Kidney (tissue), 22 donors: ENCODE measurements at places on chromosomes 11 and 22. TPM values are rescaled to one million over a fixed set of nuclear protein-coding genes. Genes with fewer than 3 reads are reported as not detected.
A peak's percentile ranks its signal among the peaks of the same experiment; 100 is the strongest.

Gene CREB3L1
- 7.3 TPM for total RNA-seq

Gene KRTAP5-10
- not detected for total RNA-seq

Gene MMP12
- not detected for total RNA-seq

Gene PIWIL4
- total RNA-seq, result 6.0 TPM

Gene OR10S1
- total RNA-seq, result not detected

Gene GGTLC3
- total RNA-seq, result 6.2 TPM

Gene SEZ6L
- 0.19 TPM for total RNA-seq

Gene DENND6B
- total RNA-seq, result 16.7 TPM

Gene CADM1
- total RNA-seq, result 33.5 TPM

DNA sequence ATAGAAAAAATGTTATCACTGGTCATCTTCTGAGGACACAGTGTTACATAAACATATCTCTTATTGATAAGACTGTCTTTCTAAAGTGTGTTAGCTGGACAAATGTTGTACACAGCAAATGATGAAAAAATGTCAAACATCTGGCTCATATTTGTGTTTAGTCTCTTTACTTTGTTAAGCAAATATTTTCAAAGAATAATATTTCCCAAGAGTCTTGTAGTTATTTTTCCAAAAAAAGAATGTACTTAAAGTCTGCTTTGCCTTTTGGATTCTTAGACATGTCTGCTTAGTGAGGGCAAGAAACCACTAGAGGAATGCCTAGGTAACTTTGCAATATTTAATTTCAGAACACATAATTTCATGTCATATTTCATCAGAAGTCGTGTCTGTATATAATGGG lies 23.9 kb upstream of the CCDC179 start:
- H3K27me3 ChIP-seq, result no peaks in the 10 kb centered on the region
- H3K4me3 ChIP-seq, result no peak overlapping the region
- no peak overlapping the region for H3K27ac ChIP-seq
- DNase-seq, result peak; percentile 1
- H3K4me1 ChIP-seq, result no peaks in the 10 kb centered on the region
- no peaks in the 10 kb centered on the region for H3K36me3 ChIP-seq

- no peaks in the 10 kb centered on the region for H3K36me3 ChIP-seq
- no peak overlapping the region for H3K4me3 ChIP-seq
- H3K27me3 ChIP-seq, result no peaks in the 10 kb centered on the region
- H3K27ac ChIP-seq, result no peak overlapping the region
Observed at GRCh38 chr11:119999220-119999619, 138.7 kb downstream of the TRIM29 start.

DNA sequence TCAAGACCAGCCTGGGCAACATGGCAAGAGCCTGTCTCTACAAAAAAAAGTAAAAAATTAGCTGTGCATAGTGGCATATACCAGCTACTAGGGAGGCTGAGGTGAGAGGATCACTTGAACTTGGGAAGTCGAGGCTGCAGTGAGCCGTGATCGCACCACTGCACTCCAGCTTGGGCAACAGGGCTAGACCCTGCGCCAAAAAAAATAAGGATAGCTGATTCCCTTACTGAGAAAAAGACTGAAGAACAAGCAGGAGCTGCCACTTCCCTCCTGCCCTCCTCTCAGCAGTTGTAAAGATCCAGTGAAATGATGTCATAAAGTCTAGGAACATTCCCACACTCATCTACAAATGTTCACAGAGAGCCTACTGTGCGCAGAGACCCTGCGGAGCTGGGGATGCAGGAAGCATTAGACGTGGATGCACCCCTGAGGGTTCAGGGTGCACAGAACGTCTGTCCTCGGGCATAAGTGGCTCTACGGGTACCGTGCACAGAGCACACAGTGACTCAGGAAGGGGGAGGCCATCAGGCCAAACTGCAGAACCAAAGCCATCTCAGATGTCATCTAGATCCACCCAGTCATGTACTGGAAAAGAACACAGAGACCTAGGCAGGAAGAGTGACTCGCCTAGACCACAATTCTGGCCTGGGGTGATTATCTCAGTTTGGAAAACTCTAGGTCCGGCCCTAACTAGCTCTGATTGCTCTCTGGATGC lies 11.7 kb downstream of the SEC14L2 start:
- no peaks in the 10 kb centered on the region for H3K4me1 ChIP-seq
- no peak for DNase-seq
- no peaks in the 10 kb centered on the region for H3K27me3 ChIP-seq
- H3K27ac ChIP-seq, result no peak overlapping the region

- no peaks in the 10 kb centered on the region for H3K4me1 ChIP-seq
- no peaks in the 10 kb centered on the region for H3K36me3 ChIP-seq
- no peak for DNase-seq
- H3K4me3 ChIP-seq, result no peak overlapping the region
- H3K27me3 ChIP-seq, result no peaks in the 10 kb centered on the region
Observed at GRCh38 chr22:45343143-45343542, 33.4 kb downstream of the FAM118A start.

- no peak for DNase-seq
- no peak overlapping the region for H3K27ac ChIP-seq
- no peak overlapping the region for H3K4me3 ChIP-seq
- H3K36me3 ChIP-seq, result no peaks in the 10 kb centered on the region
- H3K27me3 ChIP-seq, result no peaks in the 10 kb centered on the region
Observed at GRCh38 chr11:118876286-118876685, 7.4 kb upstream of the CXCR5 start.

- H3K27me3 ChIP-seq, result no peaks in the 10 kb centered on the region
- no peak overlapping the region for H3K27ac ChIP-seq
- no peaks in the 10 kb centered on the region for H3K36me3 ChIP-seq
- no peak overlapping the region for H3K4me3 ChIP-seq
- H3K4me1 ChIP-seq, result peaks cover 2% of the 10 kb centered on the region
Observed at GRCh38 chr11:128917144-128917724, 25.4 kb downstream of the TP53AIP1 start.

DNA sequence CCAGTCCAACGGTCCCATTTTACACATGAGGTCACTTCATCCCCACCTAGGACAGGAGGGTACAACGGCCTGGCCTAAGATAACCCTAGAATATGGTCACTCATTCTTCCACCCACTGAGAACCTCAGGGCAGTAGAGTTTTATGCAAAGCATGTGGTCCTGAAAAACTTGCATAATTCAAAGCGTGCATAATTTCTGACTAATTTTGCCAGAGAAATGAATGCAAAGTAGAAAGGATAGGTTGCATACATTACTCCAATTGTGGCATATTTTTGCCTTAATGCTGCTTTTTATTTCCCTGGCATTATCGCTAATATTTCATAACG lies 32.5 kb upstream of the SLC35C1 start:
- no peak overlapping the region for H3K27ac ChIP-seq
- no peaks in the 10 kb centered on the region for H3K36me3 ChIP-seq
- no peaks in the 10 kb centered on the region for H3K27me3 ChIP-seq
- no peak overlapping the region for H3K4me3 ChIP-seq

- H3K27ac ChIP-seq, result no peak overlapping the region
- H3K27me3 ChIP-seq, result no peaks in the 10 kb centered on the region
- H3K4me1 ChIP-seq, result no peaks in the 10 kb centered on the region
Observed at GRCh38 chr22:45475851-45476514, 26.7 kb upstream of the FBLN1 start.

DNA sequence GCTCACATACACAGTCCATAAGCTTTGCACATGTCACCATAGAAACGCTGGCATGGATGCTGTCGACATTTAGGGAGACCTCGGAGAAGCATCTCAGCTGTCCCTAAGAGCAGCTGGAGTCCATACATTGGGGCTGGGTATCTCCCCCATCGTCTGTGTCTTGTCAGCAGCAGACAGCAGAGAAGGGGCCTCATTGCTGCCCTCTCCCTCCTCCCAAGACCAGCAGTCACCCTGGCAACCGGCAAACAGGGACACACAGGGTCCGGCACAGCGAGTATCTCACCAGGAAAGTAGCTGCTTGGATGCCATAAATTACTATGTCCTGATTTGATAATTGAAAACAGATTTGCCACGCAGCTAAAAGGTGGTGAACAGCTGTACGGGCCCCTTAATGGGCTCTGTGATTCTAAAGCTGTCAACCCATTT lies 84.4 kb downstream of the CD44 start:
- H3K4me3 ChIP-seq, result no peak overlapping the region
- no peaks in the 10 kb centered on the region for H3K36me3 ChIP-seq
- peak; percentile 85 for DNase-seq
- no peaks in the 10 kb centered on the region for H3K4me1 ChIP-seq
- H3K27me3 ChIP-seq, result no peaks in the 10 kb centered on the region
- no peak overlapping the region for H3K27ac ChIP-seq

DNA sequence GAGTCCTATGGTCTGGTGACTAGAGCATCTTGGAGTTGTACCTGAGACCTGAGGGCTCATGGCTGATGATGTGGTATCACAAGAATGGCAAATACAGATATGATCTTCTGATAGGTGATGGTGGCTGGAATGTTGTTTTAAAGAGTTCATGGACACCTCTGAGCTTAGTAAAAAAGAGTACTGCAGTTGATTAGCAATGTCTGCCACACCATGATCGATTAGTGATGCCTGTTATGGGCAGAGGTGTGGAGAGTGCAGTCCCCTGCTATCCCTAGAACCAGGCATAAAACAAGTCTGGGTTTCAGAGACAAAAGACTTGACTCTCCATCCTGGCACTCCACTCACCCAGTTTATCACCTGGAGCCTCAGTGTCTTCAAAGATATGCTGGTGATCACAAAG lies 1.4 kb upstream of the BATF2 start:
- H3K36me3 ChIP-seq, result no peaks in the 10 kb centered on the region
- H3K4me1 ChIP-seq, result peaks cover 18% of the 10 kb centered on the region
- no peaks in the 10 kb centered on the region for H3K27me3 ChIP-seq
- DNase-seq, result no peak
- no peak overlapping the region for H3K27ac ChIP-seq

GRCh38 chr11:58575377-58576020 lies at the start of gene LPXN:
TSS of gene LPXN (minus strand) at chr11:58575856. CDS start at chr11:58575772, 84 bp downstream.
- no peaks in the 10 kb centered on the region for H3K36me3 ChIP-seq
- peaks cover 26% of the 10 kb centered on the region for H3K4me1 ChIP-seq
- no peak within 1 kb of the TSS for H3K4me3 ChIP-seq
- no peak for DNase-seq

GRCh38 chr11:128246810-128247594 lies 340.4 kb downstream of the ETS1 start:
- H3K27ac ChIP-seq, result no peak overlapping the region
- H3K4me3 ChIP-seq, result no peak overlapping the region
- H3K27me3 ChIP-seq, result no peaks in the 10 kb centered on the region
- no peaks in the 10 kb centered on the region for H3K36me3 ChIP-seq
- DNase-seq, result no peak

GRCh38 chr11:4643076-4643475 lies 706 bp upstream of the OR51E1 start:
- no peaks in the 10 kb centered on the region for H3K27me3 ChIP-seq
- H3K36me3 ChIP-seq, result no peaks in the 10 kb centered on the region
- no peaks in the 10 kb centered on the region for H3K4me1 ChIP-seq
- H3K27ac ChIP-seq, result no peak overlapping the region

DNA sequence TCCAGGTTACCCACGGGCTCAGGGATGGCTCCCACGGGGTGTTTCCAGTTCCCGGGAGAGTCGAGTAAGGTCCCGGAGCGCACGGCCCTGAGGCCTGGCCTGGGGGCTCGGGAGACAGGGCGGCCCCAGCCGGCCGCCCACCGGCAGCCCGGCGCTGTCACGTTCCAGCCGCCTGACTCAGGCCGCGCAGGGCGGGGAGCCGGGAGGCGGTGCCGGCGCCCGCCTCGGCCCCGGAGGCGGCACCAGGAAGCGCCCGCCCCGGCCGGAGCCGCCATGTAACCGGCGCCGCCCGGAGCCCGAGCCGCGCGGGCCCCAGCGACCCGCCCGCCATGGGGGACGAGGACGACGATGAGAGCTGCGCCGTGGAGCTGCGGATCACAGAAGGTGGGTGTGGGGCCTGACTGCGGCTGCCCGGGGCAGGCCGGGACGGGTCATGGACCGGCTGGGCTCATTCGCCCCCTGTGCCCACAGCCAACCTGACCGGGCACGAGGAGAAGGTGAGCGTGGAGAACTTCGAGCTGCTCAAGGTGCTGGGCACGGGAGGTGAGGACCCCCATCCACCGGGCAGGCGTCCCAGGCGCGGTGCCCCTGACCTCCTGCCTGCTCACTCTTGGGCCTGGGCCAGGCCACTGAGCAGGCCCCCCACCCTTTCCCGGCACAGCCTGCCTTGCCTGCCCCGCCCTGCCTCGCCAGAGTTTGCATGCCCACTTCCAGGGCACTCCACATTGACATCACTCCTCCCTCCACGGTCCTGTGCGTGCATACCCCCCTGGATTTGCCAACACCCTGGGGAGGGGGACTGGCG lies at the start of gene RPS6KA4:
TSS of gene RPS6KA4 (plus strand) at position 256 of the 805 bp plus-strand sequence. CDS start at position 330, 74 bp downstream.
- no peaks in the 10 kb centered on the region for H3K36me3 ChIP-seq
- peak within 1 kb of the TSS; percentile 57 for H3K27ac ChIP-seq
- H3K4me1 ChIP-seq, result peaks cover 22% of the 10 kb centered on the region
- peak within 1 kb of the TSS; percentile 63 for H3K4me3 ChIP-seq
